DMS153 (cell line): ENCODE measurements at places on chromosomes 13 and 19.
A peak's percentile ranks its signal among the peaks of the same experiment; 100 is the strongest.

DNA sequence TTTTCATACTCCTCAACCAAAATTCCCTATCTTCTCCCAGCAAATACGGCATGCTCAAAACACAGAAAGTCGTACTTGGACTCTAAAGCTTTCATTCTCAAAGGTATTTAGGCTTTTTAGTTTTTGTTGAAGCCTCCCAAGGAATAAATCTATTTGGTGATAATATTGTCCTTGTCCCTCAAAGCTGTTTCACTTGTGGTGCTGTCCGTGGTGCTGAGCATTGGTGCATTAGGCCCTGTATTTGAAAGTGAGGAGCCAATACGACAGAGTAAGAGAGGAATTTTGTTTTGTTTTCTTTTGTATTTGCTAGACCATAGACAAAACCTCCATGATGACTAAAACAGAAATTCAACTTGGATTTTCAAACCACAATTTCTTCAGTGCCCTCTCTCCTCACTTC lies 3.2 kb upstream of the LGALS13 start:
- DNase-seq: no peak

DNA sequence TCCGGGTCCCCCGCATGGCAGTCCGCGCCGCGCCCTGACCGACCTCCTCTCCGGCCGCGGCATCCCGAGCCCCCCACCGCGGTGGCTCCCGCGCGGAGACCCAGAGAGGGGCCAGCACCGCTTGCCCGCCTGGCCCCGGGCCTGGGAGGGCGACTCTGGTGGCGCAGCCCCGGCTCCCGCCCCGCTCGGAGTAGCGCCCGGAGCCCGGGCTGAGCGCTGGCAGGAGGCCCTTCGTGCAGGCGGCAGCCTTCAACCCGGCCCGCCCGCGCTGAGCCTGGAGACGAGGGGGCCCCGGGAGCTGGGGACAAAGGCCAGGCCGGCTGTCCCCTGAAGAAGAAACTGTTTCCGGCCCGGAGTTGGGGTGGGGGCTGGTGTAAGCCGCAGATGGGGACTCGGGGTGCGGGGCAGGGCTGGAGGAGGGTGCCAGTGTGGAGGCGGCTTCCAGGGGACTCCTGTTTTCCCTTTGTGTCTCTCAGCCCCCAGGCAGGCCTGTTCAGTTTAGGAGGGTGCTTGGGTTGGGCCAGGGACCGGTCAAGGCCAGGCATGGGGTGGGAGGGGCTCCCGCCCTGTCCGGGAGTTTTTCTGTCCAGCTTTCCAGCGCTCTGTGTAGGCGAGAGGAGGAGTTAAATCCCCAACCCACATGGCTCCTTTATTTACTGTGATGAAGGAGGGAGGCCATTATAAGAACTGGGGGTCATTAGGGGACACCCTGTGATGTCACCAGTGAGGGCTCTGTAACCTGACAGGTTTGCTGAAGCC lies 935 bp downstream of the LRP3 start:
- DNase-seq: no peak

- no peak for DNase-seq
Observed at GRCh38 chr19:46745521-46746280, at the start of gene FKRP. Gene FKRP (plus strand): TSS chr19:46746057. CDS start chr19:46755451, 9,394 bp downstream.

GRCh38 chr19:23804676-23805075 lies 46.0 kb upstream of the ZNF681 start:
- no peak for DNase-seq

- DNase-seq: no peak
Observed at GRCh38 chr19:51589511-51589910, 18.4 kb downstream of the ZNF175 start.

GRCh38 chr19:38496603-38497487 lies 63.4 kb downstream of the RYR1 start:
- no peak for DNase-seq

- DNase-seq: no peak
Observed at GRCh38 chr13:106455777-106456176, 79.7 kb downstream of the EFNB2 start.

DNA sequence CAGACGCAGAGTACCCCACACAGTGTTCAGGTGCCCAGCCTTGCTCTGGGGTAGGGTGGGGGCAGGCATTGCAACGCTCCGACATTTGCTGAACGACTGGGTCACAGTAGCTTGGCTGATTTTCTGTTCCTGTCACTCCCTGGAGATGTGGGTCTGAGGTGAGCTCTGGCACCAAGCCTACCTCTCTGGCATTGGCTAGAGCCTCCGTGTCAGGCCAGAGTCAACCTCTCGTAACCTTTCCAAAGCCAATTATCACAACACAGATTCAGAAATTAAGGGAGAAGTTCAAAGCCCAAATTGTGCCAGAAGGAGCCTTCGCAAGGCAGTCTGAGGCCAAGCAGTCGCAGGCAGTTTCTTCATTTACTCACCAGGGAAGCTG lies 117.2 kb downstream of the IRS2 start:
- no peak for DNase-seq

- DNase-seq: no peak
Observed at GRCh38 chr19:371501-372168, 27.0 kb upstream of the MIER2 start.

GRCh38 chr19:30437869-30438268 lies 65.7 kb downstream of the ZNF536 start:
- no peak for DNase-seq

GRCh38 chr13:71939186-71939585 lies 72.2 kb upstream of the DACH1 start:
- DNase-seq: no peak

GRCh38 chr19:13974073-13974472 lies 21.8 kb downstream of the DCAF15 start:
- peak; percentile 91 for DNase-seq

DNA sequence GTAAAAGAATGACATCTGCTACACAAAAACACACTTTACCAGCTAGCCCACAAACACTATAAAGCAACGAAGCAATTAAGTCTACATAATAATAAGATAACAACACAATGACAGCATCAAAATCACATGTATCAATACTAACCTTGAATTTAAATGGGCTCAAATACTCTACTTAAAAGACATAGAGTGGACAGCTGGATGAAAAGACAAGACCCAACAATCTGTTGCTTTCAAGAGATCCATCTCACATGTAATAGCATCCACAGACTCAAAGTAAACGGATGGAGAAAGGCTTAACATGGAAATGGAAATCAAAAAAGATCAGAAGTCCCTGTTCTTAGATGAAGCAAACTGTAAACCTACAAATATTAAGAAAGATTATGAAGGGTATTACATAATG lies 2175.9 kb downstream of the PCDH9 start:
- no peak for DNase-seq

DNA sequence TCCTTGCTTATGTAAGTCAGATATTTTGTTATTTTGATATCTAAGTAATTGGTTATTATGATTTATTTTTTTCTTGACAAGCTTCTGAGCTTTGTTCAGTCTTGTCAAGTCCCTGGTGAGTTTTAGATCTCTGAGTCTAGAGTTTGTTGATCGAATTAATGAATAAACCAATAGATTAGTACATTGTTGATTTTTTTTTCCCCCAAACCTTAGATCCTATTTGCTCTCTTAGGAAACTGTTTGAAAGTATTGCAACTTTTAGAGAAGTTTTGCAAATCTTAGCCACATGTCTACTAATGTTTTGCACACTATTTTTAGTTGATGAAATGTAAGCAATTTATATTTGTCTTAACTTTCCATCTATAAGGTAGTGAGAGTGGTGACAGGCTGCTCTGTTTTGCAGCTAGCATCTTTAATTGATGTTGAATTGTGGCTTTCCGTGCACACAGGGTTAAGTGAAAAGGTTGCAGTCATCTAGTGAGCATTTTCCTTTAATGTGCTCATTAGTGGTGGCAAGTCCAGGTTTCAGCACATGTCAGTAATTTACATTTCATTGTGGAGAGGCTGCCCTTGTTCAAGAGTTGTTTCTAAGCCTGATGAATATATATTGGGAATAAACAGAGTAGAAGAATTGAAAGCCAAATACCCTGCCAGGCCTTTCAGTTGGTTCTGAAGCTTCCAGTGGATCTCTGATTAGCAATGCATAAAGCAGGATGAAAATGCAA lies 86.3 kb downstream of the PCCA start:
- no peak for DNase-seq

DNA sequence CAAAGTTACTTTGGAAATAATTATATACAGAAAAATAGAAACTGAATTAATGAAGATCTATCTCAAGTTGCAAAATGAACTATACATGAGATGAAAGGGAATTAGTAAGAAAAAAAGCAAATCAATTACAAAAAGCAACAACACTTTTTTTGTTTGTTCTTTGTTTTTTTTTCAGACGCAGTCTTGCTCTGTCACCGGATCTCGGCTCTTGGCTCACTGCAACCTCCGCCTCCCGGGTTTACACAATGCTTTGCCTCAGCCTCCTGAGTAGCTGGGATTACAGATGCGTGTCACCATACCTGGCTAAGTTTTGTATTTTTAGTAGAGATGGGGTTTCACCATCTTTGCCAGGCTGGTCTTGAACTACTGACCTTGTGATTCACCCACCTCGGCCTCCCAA lies 2.2 kb downstream of the ZNF415 start:
- no peak for DNase-seq

DNA sequence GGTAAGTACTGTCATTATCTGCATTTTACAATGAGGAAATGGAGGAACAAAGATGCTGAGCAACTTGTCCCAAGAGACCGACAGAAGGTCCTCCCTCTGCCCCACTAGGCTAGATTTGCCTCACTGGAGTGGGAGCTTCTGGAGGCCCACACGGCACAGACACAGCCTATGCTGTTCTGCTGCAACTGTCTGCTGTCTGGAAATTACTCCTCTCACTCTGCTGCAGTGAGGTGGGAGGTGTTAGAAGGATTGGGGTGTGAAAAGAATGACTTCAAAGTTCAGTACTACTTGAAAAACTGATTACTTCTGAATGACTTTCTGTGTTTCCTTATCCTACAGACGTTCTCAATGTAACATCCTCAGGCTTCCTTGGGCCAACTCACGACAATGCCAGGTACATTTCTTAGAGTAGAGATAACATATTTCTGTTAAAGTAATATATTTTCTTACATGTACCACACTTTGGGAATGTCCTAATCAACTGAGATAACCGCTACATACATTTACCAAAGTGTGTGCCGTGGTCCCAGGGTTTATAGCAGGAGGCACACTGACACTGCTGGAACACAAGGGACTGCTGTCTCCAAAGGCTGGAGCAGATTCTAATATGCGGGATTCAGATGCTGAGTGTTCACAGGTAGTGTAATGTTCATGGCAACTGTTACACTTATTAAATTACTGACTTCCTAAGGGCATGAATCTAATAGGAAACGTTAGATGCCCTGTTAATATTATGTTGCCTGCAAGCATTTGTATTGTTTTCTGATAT lies 53.5 kb upstream of the WASF3 start:
- DNase-seq: no peak

DNA sequence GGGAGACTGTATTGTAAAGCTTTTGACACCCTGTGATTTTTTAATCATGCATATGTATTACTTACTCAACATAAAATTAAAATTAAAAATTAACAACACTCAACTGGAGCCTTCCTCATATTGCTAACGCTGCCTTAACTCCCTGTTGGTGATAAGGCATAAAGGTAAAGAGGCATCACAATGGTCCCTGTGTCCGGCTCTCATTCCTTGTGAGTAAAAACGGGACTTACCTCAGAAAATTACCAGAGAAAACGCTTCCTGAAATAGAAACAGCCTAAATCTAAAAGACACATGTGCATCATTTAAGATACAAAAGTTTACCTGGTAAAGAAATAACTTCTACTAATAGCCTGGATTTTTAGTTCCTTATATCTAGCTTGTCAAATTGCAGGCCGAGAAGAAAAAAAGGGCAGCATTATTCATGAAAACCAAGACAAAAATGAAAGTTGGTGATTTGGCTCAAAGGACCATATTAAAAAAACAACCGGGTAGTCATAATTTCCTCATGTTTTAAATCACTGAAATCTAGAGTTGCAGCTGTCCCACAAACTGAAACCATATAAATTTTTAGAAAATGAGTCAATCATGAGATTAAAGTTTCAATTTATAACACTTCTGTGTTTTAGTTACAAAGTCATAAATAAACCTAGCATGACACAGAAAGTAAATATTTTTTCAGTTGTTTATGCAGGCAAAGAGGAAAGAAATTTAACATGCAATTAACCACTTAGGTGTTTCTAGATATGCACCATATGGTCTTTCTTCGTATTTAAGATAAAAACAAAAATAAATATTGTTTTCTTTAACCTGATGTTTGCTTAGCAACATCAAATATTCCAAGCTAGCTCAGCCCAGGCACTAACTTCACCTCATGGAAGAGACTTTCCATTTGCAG lies 94.7 kb downstream of the MIPEP start:
- DNase-seq: no peak

- DNase-seq: peak; percentile 51
Observed at GRCh38 chr19:56294549-56294948, 20.1 kb downstream of the ZSCAN5A start.

GRCh38 chr13:107427536-107427935 lies 787.8 kb downstream of the LIG4 start:
- no peak for DNase-seq

- no peak for DNase-seq
Observed at GRCh38 chr13:92530364-92530763, 696.2 kb upstream of the GPC6 start.

- no peak for DNase-seq
Observed at GRCh38 chr19:53912653-53913052, 3.6 kb downstream of the CACNG7 start.

DNA sequence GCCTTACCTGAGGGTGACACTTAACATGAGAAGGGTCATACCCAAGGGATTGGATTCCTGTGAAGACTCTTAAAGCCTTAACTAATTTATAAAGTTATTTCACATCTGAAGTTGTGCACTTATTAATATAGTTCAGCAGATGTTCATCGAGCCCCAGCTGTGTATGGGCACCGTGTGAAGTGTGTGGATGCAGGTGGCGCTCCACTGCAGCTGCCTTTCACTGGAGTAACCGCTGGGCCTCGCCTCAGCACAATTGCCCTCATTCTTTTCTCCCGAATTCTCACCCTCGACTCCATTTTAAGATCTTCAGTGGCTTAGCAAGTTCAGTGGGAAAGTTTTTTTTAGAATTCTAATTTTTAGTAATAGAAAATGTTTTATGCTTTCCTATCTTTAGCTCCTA lies 66.2 kb downstream of the DPY19L3 start:
- no peak for DNase-seq

DNA sequence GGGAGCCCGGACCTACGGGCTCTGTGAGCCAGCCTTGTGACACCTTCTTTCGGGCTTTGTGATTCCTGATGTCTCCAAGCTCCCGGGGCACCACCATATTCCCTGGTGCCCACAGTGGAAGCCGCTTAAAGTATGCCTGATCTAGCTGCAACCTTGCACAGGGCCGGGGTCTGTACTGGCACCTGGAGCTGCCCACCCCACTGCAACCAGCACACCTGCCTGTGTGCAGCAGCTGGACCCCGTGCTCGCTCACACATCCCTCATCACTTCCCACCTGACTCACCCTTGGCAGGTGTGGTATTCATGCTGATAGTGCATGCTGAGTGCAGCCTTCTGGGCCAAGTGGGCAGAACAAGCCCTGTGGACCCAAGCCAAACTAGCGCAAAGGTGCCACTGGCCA lies 1981.1 kb upstream of the PCDH20 start:
- DNase-seq: no peak

DNA sequence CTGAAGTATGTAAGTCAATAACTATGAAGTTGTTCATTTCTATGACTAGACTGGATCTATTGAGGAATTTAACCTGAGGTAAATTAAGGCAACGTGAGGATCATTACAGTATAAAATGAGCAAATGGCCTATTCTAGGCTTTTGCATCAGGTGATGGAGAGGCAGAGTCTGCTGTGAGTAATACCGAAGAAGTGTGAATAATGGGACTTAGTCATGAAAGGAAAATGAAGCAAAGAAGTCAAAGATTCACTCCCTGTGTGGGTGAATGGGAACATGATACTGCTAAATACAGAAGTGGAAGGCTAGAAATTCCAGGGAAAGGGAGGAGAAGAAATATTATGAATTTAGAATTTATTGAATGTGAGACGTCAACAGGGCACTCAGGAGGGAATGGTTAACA lies 774.1 kb downstream of the LIG4 start:
- no peak for DNase-seq
